ENCODE measurements at places on chromosomes 7 and 10.

- DNase-seq, result no peak
These were observed at the start of gene NACAD for GRCh38 chr7:45088821-45089340. NACAD (minus strand) TSS chr7:45088969; CDS start chr7:45088894, 75 bp downstream.

DNA sequence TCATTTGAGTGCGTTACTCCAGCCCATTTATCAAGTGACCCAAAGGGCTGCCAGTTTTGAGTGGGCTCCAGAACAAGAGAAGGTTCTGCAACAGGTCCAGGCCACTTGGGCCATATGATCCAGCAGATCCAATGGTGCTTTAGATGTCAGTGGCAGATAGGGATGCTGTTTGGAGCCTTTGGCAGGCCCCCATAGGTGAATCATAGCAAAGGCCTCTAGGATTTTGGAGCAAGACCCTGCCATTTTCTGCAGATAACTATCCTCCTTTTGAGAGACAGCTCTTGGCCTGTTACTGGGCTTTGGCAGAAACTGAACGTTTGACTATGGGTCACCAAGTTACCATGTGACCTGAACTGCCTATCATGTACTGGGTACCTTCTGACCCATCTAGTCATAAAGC is 358.8 kb upstream of the SEMA3C start:
- no peak for DNase-seq

- DNase-seq, result no peak
These were observed 786 bp downstream of the ATP5F1C start for GRCh38 chr10:7788639-7789286.

DNA sequence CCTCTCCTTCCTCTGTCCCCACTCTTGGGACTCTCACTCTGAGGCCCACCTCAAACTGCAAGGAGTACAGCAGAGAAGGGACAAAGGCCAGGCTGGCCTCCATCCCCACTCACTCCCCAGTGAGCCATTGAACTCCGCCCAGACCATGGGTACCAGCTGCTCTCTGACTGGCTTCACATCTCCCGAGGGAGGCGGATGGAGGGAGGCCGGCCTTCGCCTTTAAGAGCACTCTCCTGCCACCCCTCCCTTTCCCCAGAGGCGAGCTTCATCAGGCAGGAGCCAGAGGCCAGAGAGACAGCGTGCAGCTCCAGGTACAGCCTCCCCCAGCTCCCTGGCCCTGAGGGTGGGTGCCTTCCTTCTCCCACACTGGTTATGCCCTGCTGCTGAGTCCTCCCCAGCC is 1.8 kb upstream of the LDB3 start:
- DNase-seq, result no peak

- DNase-seq, result no peak
These were observed 36.8 kb downstream of the RTKN2 start for GRCh38 chr10:62231805-62232204.

DNA sequence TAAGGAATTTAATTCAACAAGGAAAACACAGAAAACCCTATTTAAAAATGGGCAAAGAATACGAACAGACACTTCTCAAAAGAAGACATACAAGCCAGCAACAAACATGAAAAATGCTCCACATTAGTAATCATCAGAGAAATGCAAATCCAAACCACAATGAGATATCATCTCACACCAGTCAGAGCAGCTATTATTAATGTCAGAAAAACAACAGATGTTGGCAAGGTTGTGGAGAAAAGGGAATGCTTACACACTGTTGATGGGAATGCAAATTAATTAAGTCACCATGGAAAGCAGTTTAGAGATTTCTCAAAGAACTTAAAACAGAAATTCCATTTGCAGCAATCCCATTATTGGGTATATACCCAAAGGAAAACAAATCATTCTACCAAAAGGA is 55.2 kb downstream of the GCC1 start:
- no peak for DNase-seq

DNA sequence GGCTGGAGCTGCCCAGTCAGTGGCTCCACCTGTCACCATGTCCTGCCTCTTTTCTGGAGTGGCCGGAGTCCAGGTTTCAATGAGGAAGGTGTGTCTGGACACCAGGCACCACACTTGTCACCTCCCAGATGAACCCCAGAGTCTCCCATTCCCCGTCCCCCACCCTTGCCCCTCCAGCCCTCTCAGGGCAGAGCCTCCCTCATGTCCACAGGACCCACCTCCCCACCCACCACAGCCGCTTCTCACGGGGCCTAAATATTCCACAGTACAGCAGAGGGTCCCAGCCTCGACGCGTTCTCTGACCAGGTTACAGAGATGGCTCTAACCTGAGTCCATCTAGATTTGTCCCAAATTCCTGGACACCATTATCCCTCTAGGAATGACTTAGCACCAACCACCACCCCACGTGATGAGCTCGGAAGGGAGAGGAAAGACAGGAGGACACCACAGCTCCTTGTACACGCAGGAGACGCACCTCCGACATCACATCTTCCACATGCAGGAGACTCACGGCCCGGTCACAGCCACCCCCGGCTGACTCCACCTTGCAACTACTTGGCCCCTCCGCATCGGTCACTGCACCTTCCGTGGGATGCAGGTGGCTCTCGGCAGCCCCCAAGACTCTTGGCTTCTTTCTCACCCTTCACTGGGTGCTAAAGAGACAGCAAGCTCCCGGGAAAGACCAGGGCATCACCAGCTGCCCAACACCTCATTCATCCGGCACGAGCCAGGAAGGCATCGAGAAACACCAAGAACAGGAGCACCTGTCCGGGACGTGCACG is 560.2 kb downstream of the DNAJB6 start:
- no peak for DNase-seq

DNA sequence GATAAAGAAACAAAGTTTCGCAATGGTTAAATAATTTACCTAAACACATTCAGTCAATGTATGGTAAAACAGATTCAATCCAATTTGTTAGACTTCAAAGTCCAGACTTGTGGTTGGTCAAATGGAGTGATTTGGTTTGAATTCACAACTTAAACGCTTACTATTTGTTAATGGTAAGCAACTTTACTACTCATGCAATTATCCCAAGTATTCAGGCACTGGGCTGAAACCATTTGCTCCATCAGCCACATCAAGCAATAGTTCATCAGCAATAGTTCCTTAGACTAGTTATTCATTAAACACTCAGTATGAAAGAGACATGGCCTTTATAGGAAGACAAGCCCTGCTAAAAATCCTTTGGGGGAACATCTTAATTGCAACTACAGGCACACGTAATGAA is 253.0 kb downstream of the AGMO start:
- DNase-seq, result no peak

DNA sequence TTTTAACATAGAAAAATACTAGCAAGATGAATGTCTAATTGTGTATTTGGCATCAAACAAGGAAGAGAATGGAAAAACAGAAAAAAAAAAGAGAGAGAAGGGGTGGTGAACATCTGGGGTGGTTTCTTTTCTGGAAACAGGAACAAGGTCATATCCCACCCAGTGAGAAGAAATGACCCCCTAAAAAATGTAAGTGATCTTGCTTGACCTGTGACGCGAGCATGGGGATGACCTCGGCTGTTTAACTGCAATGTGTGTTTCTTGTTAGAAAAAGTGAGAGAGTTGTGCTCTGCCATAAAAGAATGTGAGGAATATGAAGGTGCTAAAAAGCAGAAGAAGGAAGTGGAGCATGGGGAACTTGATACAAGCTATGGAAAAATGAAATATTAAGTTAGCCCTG is 258.5 kb downstream of the AGMO start:
- DNase-seq, result no peak

GRCh38 chr7:132584796-132585494 is 8.7 kb upstream of the PLXNA4 start:
- no peak for DNase-seq

DNA sequence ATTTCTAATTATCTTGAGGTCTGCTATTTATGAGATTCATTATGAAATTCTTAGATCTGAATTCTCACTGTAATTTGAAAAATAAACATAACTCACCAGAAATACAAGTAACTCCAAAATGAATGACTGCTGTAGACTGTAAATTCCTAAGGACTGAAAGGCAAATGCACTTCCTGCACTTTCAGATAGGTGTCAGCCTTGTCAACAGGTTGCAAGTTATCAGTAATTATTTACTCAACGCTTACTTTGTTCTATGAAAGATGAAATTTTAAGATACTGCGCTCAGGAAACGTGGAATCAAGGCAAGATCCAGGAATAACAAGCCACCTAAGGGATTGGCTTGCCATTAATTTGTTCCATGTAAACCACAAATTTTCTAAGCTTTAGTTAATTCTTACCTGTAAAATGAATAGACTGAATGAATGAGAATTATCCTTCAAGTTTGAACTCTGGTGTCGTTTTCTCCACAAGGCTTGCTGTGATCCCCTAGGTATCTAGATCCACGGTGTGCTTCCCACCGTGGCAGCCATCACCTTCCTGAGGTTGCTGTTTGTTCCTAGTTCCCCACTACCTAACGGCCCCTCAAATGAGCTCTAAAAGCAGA is 12.6 kb downstream of the DHX32 start:
- DNase-seq, result peak; percentile 49

DNA sequence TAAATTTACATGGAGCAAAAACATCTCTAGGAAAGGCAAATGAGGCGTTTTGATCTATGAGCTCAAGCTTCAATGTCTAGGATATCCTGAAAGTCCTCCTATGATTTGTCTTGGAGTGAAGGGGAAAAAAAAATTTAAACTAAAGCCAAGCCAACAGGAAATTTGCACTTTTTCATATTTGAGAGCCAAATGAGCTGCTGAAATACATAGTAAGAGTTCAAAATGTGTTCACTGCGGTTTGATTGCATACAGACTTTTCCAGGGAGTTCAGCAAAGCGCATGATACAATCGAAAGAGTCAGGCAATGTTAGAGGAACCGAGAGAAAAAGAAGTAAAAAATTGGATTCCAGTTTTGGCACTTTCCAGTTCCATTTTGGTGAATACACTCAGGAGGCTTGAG is 633.4 kb upstream of the MGMT start:
- DNase-seq, result no peak

DNA sequence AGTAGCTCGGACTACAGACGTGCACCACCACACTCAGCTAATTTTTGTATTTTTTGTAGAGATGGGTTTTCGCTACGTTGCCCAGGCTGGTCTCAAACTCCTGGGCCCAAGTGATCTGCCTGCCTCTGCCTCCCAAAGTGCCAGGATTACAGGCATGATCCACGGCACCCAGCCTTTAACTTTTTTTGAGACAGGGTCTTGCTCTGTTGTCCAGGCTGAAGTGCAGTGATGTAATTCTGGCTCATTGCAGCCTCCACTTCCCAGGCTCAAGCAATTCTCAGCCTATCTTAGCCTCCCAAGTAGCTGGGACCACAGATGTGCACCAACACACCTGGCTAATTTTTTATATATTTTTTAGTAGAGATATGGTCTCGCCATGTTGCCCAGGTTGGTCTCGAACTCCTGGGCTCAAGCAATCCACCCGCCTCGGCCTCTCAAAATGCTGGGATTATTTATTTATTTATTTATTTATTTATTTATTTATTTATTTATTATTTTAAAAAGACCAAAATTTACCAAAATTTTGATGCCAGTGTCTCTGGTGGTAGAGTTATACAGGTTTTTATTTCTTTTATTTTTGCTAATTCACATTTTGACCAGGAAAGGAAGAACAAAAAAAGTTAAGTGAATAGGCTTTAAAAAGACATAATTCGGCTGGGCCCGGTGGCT is 25.0 kb upstream of the ATP6V0A4 start:
- no peak for DNase-seq

GRCh38 chr10:13349463-13350274 is 1.6 kb upstream of the SEPHS1 start:
- DNase-seq, result peak; percentile 27

DNA sequence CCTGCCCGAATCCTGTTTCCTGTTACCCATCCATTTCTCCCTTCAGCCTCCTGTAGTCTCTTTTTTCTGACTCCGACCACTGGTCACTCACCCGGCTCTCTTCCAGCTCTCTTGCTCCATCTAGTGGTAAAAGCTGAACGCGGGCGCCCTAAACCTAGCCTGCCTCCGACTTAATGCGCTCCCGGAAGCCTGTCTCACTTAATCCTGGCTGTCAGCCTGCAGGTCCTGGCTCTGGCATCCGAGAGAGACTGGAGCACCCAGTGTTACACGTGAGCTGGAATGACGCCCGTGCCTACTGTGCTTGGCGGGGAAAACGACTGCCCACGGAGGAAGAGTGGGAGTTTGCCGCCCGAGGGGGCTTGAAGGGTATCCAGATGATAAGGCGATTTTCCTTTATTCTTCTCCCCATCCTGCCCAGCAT is 10.3 kb downstream of the SUMF2 start:
- peak; percentile 79 for DNase-seq

GRCh38 chr7:114924038-114924712 is 2.3 kb downstream of the MDFIC start:
- DNase-seq, result no peak

DNA sequence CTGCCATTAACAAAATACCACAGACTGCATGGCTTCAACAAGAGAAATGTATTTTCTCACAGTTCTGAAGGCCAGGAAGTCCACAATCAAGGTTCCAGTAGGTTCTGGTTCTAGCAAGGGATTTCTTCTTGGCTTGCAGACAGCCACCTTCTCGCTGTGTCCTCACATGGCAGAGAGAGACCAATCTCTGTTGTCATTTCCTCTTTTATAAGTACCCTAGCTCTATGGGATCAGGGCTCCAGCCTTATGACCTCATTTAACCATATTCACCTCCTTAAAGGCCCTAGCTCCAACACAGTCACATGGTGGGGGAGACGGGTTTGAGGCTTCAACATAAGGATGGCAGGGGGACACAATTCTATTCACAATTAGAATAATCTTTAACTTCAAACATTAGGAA is 23.6 kb downstream of the ABI1 start:
- DNase-seq, result no peak

GRCh38 chr10:132735341-132735775 is 50.6 kb downstream of the NKX6-2 start:
- DNase-seq, result no peak

DNA sequence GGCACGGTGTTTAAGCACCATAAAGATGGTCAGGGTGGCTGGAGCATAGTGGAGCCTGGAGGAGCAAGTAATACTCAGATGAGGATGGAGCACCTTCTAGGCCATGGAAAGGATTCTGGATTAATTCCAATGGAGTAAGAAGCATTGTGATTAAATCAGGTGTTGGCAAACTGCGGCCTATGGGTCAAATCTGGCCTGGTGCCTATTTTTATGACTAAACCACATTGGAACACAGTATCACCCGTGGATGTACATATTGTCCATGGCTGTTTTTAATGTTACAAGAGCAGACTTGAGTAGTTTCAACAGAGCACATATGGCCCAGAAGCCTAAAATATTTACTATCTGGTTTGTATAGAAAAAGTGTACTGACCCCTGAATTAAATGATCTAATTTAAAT is 49.9 kb upstream of the TMEM248 start:
- no peak for DNase-seq

DNA sequence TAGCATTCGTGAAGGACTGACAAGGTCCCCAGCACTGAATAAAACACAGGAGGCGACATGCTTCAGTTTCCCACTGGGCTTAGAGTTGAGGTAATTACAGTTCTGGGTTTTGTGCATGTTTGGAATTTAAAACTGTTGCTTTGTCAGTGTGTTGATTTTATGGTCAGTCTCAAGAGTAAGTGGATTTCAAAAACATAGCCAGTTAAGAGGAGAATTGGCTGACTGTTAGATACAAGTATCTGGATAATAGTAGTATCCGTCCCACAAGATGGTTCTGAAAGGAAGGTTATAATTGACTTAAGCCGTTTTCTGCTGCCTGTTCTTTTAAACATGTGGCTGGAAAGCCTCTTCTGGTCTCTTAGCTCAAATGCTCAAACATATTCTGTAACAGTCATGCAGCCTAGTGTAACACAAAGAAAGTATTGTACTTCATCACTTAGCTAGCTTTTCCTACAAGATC is 170.9 kb downstream of the POLR1F start:
- no peak for DNase-seq

GRCh38 chr10:24313283-24313682 is 104.3 kb downstream of the KIAA1217 start:
- DNase-seq, result no peak

Data from brain microvascular endothelial cell (primary cell).